Activated naive CD4-positive, alpha-beta T cell (primary cell): ENCODE measurements at places on chromosomes 1 and 21.
A peak's percentile ranks its signal among the peaks of the same experiment; 100 is the strongest.

- DNase-seq = no peak
These were observed 83.9 kb downstream of the FASLG start for GRCh38 chr1:172742599-172743500.

GRCh38 chr1:89147678-89148658, 22.1 kb upstream of the GBP2 start:
- DNase-seq = no peak

GRCh38 chr1:107678993-107679392, 286.0 kb downstream of the VAV3 start:
- no peak for DNase-seq

DNA sequence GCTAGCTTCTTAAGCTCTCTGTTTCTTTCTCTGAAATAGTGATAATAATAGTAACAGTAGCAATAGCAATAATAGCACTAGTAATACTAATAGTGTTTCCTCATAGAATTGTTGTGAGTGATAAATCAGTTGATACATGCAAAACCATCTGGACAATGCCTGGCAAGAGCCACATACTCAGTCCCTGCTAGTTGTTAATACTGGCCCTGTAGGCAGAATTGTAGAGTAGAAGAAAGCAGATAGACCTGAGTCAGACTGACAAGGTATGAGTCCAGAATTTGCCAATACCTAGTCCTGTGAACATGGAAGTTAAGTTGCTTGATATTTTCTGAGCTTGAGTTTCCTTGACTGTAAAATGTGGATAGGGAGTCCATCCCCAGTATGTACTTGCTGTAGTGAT, 171.9 kb downstream of the C1orf21 start:
- no peak for DNase-seq

DNA sequence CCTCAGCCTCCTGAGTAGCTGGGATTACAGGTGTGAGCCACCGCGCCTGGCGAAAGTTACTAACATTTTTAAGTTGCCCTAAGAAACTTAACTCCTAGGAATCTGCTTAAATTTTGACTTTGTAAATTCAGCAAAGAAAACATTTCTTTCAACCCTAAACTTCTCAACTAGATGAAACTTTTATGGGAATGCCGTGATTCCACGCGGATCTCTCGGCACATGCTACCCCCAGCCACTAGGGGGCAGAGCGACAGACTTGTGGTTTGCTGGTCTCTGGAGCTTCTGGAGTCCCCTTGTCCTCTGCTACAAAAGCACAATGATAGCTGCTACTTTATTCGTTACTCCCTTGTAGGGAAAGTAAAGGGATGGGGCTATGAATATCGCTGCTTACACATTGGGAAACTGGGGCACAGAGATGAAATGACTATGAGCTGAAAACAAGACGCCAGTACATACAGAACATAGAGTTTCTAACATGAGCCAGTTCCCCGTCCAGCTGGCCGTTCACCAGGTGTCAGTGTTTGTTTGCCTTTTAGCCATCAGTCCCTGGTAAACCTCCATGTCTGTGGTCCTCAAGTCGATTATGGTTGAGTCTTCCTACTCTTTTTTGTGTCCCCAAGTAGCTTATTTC, 114.7 kb downstream of the PBX1 start:
- no peak for DNase-seq

DNA sequence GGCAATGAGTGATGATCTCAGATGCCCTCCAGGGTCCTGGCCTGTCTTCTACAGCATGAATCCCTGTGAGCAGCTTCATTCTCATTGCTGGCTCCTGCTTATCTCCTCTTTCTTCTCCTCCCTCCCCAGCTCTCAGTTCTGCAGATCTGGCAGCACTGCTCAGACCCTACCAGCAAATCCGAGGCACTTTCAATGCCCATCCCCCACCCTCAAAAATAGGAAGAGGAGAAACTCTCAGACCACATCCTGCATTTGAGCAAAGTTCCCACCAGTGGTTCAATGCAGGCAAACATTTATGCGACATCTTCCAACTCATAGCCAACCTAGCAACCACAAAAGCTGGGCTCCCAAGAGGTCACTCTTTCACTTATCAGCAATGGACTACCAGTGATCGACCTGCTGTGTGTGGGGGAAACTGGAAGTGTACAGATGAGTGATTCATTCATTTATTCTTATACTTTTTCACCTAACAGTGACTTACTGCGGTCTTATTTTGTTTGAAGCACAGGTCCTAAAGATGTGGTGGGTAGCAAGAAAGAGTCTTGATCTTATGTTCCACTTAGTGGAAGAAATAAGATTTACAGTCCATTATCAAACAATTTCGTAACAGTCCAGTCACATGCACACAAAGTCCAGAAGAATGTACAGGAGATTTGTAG, 5.8 kb upstream of the CHI3L2 start:
- DNase-seq = no peak

GRCh38 chr1:212269306-212269705, 15.9 kb upstream of the PPP2R5A start:
- DNase-seq = no peak

DNA sequence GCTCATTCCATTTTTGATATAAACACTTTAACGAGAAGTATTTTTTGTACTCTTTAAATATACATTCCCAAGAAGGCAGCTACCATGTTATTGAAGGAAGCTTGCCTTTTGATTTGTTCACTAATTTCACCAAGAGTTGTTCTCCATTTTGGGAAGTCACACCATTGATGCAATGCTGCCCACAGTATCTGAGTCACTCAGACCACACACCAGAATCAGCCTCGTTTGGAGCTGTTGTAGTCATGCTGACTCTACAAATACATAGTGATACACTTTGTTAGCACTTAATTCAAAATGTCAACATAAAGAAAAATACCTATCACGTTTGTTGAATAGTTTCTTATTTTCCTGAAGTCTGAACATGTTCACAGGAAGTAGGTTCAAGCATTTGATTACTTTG, 78.7 kb downstream of the PAPPA2 start:
- DNase-seq = no peak

DNA sequence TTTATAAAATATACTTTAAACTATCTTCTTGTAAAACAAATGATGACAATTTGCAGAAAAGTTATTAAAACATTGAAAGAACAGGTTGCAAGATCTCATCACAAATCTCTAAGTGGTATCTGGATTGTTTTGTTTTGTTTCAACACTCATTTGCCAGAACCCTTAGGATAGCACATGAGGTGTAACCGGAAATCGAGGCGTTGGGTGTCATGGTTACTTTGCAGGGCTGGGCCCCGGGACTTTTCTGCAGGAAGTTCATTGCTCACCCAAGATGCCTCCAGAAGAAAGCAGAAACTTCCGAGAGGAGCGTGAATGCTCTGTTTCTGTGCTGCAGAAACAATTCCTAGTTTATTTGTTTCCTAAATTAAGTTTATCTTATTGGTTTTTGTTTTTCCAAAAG, 2.5 kb downstream of the DISC1 start:
- DNase-seq = no peak

GRCh38 chr1:66981679-66982078, 56.9 kb downstream of the MIER1 start:
- no peak for DNase-seq

DNA sequence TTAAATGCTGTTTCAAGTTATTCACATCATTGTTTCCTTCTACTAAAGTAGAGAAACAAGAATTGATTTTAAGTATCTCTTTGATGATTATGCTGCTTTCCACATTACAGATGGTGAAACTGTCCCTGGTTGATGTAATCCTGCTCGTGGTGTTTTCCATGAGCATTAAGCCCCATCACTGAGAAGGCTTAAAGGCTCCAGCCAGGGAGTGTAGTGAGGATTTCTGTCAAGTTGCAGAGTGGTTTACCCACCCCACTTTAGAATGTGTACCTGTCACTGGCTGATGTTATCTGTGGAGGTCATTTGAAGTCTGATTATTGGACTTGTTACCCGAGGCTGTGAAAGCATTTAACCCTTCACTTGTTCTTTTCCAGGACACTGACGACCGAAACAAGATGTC, 12.9 kb downstream of the CERS2 start:
- no peak for DNase-seq

GRCh38 chr1:116425987-116426386, 52.9 kb downstream of the ATP1A1 start:
- DNase-seq = no peak

DNA sequence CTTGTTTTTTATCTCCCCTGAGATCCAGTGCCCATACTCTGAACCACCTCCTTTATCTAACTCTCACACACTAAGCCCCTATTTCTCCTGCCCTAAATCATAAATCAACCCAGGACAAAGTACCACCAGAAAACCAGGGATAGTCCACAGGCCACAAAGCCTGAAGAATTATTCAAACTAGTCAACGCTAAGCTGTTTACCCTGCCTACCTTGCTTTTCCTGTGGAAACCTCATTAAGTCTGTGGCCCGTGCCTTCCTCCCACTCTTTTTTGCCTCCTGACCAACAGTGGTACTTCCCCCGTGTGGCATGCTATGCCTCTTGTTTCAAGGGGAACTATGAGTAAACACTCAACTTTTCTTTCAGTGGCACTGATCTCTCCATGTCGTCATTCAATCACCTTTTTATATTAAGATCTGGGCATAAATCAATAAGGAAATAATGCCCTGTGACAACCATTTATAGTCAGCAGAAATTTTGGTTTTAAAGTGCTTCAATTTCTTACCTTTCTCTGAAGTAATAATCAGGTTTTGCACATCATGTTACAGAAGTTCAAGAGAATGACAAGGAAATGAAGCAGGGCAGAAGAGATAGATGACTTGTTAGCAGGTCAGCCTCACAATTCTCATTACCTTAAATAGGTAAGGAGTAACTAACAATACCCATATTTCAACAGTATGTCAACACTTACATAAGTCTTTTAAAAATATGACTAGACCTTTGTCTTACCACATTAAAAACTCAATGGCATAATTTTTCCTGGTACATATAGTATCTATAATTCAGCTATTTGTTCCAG, 32.1 kb downstream of the EYA3 start:
- no peak for DNase-seq

- DNase-seq = no peak
These were observed 23.6 kb upstream of the ATP5PO start for GRCh38 chr21:33939226-33939625.

GRCh38 chr1:147243228-147243685, 773 bp downstream of the CHD1L start:
- DNase-seq = peak; percentile 35

GRCh38 chr1:156963621-156964020, 43.2 kb downstream of the LRRC71 start:
- DNase-seq = peak; percentile 41

- DNase-seq = no peak
These were observed 381.0 kb upstream of the VAMP3 start for GRCh38 chr1:7389906-7390603.

DNA sequence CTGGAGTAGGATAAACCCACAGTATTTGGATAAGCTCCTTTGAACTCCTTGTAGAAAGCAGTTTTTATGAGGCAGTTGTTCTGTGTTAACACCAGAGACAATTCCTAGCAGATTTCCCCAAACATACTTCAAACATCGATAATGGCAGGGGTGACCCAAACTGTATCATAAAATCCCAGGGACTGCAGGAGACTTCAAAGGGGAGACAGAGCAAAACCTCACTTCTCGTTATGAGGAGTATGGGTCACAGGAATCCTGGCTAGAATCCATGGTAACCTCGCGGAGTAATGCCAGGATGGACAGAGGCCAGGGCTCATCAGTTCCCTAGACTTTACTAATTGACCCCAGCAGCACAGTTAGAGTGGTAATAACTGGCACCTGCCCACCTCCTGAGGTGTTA, 148.0 kb downstream of the DHRS3 start:
- DNase-seq = no peak

DNA sequence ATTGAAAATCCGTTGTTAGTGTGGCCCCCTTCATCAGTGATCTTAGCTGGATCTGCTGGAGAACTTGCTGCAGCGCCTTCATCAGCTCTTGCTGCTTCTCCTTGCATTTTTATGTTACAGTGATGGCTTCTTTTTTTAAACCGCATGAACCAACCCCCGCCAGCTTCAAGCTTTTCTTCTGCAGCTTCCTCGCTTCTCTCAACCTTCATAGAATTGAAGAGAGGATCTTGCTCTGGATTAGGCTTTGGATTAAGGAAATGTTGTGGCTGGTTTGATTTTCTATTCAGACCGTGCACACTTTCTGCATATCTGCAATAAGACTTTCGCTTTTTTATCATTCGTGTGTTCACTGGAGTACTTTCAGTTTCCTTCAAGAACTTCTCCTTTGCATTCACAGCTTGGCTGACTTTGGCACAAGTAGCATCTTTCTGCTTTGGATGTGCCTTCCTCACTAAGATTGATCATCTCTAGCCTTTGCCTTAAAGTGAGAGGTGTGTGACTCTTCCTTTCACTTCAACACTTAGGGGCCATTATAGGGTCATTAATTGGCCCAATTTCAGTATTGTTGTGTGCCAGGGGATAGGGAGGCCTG, 13.1 kb downstream of the RNF187 start:
- DNase-seq = no peak

DNA sequence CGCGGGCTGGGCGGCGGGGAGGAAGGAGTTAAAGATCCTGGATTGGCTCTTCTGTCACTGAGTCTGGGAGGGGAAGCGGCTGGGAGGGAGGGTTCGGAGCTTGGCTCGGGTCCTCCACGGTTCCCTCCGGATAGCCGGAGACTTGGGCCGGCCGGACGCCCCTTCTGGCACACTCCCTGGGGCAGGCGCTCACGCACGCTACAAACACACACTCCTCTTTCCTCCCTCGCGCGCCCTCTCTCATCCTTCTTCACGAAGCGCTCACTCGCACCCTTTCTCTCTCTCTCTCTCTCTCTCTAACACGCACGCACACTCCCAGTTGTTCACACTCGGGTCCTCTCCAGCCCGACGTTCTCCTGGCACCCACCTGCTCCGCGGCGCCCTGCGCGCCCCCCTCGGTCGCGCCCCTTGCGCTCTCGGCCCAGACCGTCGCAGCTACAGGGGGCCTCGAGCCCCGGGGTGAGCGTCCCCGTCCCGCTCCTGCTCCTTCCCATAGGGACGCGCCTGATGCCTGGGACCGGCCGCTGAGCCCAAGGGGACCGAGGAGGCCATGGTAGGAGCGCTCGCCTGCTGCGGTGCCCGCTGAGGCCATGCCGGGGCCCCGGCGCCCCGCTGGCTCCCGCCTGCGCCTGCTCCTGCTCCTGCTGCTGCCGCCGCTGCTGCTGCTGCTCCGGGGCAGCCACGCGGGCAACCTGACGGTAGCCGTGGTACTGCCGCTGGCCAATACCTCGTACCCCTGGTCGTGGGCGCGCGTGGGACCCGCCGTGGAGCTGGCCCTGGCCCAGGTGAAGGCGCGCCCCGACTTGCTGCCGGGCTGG, at the start of gene NPR1:
TSS of gene NPR1 (plus strand) at position 170 of the 818 bp plus-strand sequence. CDS start at position 591, 421 bp downstream.
- no peak for DNase-seq

DNA sequence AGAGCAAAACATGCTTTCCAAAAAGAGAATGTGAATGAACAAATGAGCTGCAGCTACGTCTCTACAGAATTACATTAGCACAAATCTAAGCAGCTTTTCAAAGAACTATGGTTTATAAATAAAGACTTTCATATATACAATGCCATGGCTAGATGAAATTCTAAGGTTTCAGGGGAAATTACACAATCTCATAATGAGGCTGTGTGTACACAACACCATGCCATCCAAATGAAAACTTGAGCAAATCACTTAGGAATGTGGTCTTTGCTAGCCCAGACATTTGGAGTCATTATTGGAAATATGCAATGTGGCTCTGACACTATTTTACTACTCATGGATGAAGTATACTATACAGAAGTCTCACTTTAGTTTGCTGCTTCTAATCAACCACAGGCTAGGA, 37.5 kb downstream of the SPAG17 start:
- DNase-seq = no peak
